ENCODE measurements at places on chromosomes 6 and 20.

GRCh38 chr6:144714021-144714712, 429.0 kb downstream of the UTRN start:
- no peak for DNase-seq

DNA sequence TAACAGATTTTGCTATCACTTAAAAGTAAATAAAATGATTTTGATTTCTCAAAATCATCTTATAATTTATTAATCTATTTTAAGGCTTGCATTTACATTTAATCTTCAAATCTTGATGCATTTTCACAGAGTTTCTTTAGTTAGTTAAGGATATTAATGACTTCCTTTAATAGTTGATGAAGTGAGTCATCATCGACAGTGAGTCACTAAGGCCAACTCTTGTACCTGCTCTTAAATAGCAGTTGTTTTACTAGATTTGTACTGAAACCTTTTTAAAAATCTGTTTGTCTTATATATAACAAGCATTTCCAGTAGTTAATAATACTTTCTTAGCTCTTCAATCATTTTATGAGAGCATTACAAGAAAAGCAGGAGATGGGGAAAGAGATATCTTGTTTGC, 191.7 kb downstream of the ESR1 start:
- no peak for DNase-seq

GRCh38 chr20:61422636-61423425, 170.8 kb downstream of the CDH4 start:
- no peak for DNase-seq

GRCh38 chr20:15923030-15923776, 650.0 kb downstream of the KIF16B start:
- no peak for DNase-seq

DNA sequence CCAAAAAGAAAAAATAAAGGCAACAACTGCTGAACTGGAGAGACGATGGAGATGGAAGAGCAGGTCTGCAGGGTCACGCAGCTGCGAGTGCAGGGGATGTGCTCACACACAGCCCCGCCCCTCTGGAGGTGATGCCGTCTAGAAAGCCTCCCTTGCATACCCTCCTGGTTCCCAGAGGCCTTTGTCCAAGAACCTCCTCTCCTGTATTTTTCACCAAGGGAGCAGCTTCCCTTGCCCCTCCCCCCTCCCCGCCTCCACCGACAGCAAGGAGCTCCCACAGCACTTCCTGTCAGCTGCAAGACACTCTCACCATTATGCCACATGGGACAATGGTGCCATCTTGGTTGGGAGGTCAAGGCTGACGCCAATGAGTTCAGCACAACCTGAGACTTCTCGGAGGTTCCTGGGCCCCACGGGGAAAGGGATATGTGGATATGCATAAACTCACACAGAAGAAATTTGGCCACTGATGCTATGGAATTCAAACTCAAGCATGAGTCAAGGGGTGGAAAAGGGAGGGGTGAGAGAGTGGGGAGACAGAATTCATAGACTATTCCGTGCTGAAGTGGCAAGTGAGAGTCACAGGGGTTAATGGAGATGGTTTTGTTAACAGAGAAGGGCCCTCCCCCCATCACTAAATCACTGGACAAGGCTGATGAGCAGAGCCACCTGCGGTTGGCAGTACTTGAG, 132.9 kb downstream of the SCML4 start:
- peak; percentile 77 for DNase-seq

DNA sequence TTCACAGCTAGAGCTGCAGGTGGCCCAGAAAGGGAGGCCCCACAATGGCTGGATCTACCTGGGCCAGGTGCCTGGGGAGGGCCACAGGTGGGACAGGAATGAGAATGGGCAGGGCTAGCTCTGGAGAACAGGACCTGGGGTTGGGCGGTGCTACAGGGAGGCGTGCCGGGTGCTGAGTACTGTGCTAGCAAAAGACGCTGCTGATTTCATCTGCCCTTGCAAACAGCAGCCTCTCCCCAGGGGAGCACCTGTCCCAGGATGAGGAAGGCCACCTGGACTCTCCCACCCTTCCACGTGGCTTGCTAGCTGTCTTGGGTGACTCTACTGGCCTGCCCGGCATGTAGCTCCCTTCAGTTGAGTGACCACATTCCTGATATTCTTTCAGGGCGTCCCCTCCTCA, 6.6 kb upstream of the YTHDF1 start:
- no peak for DNase-seq

- DNase-seq: no peak
Measured at GRCh38 chr6:79538106-79538971, 1.1 kb upstream of the LCA5 start.

DNA sequence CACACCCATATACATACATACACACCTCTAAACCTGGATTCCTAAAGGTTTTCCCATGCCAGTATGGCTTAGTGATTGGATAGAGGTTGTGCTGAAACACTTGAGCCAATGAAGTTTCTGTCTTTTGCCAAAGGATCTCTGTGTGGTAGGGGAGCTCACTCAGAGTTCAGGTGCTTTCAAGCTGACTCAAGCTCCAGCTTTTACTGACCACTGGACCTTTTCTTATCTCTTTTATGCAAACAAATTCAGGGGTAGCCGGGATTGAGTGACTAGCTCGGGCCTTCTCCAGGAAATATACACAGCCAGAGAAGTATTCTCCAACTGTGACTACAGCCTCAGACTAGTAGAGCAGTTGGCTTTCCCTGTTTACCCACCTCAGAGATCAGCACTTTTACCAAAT, 21.5 kb upstream of the DSE start:
- DNase-seq: no peak

DNA sequence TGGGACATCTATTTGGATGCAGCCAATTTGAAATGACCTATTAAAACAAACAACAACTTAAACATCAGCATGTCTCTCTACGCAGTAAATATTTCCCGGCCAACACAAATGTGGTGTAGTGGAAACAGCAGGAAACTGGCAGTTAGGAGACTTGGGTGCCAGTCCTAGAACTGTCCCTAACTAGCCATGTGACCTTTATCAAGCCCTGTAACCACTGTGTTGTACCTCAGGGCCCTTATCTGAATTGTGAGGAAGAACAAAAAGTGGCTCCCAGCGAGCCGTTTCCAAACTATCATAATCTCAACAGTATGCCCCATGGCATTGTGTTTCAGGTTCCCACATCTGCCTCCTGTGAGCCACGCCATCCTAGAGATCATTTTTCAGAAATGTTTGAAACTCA, 124.5 kb downstream of the IMPG1 start:
- DNase-seq: no peak

- no peak for DNase-seq
Measured at GRCh38 chr20:3282271-3283221, 43.6 kb upstream of the SLC4A11 start.

DNA sequence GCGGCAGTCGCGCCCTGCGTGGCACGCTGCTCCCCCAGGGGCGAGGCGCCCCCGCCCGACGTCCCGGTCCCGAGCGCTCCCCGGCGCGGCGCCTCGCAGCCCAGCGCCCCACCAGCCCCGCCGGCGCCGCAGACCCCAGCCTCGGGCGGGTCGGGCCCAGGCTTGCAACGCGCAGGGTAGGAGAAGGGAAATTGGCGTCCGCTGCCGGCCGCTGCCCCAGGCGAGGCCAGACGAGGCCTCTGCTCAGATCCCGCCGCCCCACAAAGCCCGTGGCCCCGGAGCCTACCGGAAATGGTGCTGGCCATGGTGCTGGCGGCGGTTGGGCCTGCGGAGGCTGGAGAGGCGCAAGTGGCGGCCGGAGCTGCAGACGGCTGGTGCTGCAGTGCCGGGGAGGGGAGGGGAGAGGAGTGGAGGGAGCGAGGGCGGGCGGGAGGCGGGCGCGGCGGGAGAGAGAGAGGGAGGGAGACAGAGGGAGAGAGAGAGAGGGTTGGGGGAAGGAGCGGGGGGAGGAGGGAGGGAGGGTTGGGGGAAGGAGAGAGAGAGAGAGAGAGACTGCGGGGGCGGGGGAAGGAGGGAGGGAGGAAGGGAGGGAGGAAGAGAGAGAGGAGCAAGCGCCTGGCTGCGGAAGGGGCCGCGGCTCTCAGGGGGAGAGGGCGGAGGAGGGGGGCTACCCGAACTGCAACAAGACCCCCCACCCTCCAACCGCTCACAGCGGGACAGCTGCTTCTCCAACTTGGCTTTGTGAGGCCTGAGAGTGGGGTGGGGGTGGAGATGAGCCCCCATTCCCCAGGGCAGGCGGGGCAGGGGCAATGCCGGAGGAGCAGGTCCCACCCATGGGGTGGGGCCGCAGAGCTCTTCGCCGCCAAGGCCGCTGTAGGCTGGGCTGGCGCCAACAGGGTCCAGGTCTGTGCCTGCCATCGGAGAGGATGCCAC, at the start of gene STMN3:
STMN3 (minus strand) TSS at position 384 of the 933 bp plus-strand sequence; CDS start at position 305, 79 bp downstream.
- peak; percentile 95 for DNase-seq

- DNase-seq: no peak
Measured at GRCh38 chr6:166258854-166259276, 49.3 kb downstream of the PRR18 start.
